COR-L47 (cell line): ENCODE measurements at places on chromosomes 13 and 19.

GRCh38 chr19:13420780-13421179 is 85.5 kb downstream of the CACNA1A start:
- no peak for DNase-seq

DNA sequence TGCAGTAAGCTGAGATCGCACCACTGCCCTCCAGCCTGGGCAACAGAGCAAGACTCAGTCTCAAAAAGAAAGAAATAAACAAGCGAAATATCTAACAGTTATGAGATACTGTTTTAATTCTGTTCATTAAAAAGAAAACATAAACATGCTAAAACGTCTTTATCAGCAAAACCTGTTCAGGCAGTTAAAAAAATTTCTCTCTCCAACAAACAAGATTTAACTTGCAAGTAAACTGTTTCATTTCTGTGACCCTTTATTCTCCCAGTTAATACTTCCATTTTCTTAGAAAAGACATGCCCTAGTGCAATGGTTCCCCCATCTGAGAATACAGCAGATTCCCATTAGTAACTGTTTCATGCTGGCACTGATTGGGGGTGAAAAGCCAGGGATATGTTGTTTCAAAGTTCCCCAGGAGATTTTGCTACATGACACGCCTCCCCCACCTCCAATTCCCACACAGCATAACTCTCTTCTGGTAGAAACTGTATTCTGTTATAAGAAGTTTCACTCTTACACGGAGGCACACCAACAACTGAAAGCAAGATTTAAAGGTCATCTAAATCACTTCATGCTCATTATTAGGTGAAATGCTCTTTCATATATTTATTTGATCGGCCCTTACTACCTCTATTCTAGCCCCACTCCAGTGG is 24.4 kb downstream of the ELF1 start:
- no peak for DNase-seq

DNA sequence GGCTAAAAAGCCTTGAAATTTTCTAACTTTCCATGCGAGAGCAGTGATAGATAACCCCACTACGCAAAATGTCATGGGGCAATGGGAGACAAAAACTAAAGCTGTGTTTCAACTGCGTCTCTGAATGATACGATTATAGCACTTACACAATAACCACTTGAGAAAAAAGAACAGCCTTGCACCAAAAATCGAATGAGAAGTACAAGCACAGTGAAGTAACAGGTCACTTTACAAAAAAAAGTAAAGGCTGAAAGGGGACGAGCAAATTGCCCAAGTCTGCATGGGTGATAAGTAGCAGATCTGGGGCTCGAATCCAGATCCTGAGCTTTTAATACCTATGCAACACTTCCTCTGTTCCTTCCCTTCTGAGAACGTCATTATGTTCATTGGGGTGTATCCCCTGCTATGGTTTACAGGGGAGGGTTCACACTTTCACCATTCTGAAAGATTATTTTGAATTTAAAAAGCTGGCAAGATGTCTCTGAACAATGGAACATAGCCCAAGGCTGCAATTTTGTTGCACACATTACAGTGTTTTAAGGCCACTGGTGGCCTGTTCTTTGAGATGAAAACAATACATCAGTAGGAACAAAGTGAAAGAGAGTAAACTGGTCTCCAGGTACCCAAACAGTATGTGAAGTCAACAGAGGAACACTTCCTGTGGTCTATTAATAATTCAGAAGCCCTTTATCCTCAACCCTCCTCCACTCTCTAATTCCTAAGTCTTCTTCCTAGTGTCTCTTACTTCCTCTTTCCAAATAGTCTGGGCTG is 3.2 kb downstream of the CPB2 start:
- DNase-seq = peak; percentile 78

DNA sequence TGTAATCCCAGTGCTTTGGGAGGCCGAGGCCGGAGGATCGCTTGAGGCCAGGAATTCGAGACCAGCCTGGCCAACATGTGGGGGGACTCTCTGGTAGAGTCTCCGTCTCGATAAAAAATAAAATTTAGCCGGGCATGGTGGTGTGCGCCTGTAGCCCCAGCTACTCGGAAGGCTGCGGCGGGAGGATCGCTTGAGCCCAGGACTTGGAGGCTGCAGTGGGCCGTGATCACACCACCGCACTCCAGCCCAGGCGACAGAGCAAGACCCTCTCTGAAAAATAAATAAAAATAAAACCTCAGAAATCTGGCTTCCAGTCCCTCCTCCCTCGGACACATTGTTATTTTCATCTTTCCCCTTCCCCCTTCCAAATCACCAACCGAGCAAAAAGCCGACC is 332 bp downstream of the IRGQ start:
- no peak for DNase-seq

DNA sequence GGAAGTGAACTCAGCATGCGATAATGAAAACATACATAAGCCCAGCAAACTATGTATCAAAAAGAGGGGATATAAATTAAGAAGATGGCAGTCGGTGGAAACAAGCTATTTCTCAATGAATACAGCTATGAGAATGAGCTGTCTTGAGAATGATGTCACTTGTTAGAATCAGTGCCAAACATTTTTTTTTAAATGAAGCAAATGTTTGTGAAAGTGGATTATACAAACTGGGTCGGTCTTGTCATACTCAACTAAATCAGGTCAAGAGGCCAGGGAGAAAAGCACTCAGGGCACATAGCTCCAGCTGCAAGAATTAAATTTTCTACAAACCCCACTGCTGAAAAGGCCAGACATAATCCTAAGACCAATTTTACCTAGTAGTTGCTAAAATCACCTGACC is 1048.4 kb downstream of the SLITRK1 start:
- DNase-seq = no peak

DNA sequence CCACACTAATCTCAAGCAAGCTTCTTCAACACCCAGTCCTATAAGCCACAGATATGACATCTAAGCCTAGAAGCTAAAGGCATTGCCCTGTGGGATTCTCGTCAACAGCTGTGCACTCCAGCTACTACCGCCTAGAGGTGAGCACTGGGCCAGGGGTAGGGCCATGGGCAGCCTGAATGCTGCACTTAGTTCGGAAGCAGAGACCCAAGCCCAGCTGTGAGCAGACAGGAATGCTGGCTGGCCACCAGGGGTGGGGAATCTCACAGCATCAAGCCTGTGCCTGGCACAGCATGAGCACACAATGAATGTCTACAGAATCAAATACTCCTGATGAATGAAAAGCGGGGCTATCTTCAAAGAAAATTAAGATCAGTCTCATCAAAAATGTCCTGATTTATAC is 167.5 kb upstream of the UBL3 start:
- DNase-seq = no peak

GRCh38 chr13:111904701-111905608 is 162.0 kb upstream of the SOX1 start:
- no peak for DNase-seq

GRCh38 chr13:44549476-44549875 is 26.7 kb downstream of the TSC22D1 start:
- no peak for DNase-seq

- no peak for DNase-seq
Observed at GRCh38 chr19:34969721-34970120, 5.7 kb upstream of the ZNF792 start.

- no peak for DNase-seq
Observed at GRCh38 chr13:30900952-30901749, 4.9 kb upstream of the MEDAG start.

GRCh38 chr19:6693056-6693471 is 23.1 kb upstream of the TNFSF14 start:
- no peak for DNase-seq

DNA sequence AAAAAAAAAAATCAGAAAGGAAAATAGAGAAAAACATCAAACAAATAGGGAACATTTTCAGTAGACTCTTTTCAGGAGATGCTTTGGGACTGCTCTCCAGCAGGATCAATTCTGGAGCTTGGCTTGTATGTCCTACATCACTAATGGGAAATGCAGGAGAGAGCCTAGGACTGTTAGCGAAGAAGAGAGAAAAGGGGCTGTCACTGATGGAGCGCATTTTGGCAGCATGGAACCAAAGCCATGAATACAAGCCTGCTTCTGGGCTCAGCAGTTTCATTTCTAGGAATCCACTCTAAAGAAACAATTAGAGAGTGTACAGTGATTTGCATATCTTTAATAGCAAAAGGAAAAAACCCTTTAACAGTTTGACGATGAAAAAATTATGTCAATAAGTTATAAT is 203.9 kb downstream of the NUFIP1 start:
- no peak for DNase-seq

- no peak for DNase-seq
Observed at GRCh38 chr13:113802090-113802531, 43.1 kb downstream of the TMEM255B start.

DNA sequence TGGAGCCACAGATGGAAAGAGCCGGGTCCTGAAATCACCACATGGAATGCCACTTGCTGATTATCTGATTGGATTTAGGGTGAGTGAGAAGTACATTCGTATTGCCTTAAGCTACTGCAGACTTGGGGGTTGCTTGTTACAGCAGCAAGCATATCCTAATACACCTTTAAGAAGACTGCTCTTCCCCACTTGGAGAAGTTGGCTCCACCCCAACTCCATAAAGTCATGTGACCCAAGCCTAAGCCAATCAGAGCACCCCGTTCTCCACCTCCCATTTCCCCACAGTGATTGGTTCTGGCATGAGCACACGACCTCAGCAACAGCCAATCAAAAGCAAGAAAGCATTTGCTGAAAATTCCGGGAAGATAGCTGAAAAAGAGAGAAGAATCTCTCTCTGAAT is 23.1 kb downstream of the CACNA1A start:
- no peak for DNase-seq

- no peak for DNase-seq
Observed at GRCh38 chr13:95233026-95233635, 68.1 kb downstream of the ABCC4 start.

GRCh38 chr19:4715529-4716221 is 8.0 kb downstream of the DPP9 start:
- DNase-seq = no peak

DNA sequence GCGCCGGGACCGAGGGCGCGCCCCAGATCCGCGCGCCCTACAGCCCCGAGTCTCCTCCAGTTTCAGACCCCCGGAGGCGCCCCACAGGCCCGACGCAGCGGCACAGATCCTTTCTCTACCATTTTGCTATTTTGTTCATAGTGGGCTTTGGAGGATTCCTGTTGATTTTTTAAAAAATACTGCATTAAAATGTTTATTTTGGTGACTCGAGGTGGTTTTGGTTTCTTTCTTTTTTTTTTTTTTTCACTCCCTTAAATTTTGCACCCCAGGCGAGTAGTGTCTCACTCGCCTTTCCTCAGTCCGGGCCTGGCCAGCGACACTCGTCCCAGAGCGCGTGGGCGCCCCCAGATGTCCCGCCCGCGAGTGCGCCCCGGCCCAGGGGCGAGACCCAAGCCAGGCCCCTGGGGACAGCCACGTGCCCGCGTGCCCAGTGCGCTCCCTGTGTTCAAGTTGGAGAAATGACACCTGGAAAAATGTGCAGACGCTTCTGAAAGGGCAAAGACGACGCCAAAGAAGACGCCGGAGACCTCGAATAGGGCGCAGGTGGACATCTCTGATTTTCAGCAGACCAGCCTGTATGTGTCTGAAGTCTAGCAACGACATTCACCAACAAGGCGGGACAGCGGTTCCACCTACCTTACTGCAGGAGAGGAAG is 471 bp upstream of the INSR start:
- DNase-seq = no peak

DNA sequence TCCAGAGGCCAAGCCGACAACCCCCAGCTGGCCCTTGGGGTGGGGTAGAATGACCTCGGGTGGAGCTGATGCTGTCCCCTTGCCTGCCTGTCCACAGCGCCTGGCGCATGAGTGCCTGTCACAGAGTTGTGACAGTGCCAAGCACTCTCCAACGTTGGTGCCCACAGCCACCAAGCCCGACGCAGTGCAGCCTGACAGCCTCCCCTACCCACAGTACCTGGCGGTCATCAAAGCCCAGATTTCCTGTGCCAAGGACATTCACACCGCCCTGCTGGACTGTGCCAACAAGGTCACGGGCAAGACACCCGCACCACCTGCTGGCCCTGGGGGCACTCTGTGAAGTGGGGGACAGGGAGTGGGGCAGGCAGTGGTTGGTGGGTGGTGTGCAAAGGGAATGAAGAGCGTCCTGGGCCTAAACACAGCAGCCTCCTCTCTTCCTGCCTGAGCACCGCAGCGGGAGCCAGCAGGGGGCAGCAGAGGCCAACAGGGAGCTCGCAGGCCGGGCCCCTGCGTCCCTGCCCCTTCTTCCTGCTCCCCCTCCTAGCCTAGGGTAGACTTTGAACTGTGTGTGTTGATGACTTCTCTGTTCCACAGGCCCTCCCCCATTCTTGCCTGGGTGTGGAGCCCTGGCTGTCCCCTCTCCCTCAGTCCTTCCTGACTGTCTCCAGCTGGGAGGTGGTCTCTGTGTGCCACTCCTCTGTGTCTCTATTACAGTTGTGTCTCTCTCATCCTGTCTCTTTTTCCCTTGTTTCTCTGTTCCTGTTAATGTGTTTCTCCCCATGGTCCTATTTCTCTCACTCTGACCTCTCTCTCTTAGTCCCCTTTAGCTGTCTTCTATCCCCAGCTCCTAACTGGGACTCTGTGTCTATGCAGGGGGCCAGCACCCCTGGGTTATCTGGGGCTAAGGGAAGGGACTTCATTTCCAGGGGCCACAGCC is 6.5 kb downstream of the MED29 start:
- peak; percentile 67 for DNase-seq

DNA sequence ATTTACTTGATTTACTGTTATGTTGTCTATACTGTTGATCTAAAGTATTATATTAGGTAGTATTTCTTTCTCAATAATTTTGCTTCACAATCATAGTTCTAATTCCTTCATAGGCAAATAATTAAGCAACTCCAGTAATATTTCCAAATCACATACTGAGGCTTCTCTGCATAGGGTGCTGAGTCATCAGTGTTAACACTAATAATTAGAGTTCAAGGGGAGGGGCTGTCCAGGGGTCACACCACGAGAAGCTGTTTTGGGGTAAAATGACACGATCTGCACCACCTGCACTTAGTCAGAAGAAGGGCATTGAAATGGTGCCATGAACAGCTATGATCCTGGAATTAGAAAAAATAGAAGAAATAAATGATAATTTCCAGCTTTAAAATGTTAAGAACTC is 1230.9 kb upstream of the SLC10A2 start:
- DNase-seq = no peak

GRCh38 chr19:13951799-13952153 is 533 bp upstream of the DCAF15 start:
- no peak for DNase-seq

DNA sequence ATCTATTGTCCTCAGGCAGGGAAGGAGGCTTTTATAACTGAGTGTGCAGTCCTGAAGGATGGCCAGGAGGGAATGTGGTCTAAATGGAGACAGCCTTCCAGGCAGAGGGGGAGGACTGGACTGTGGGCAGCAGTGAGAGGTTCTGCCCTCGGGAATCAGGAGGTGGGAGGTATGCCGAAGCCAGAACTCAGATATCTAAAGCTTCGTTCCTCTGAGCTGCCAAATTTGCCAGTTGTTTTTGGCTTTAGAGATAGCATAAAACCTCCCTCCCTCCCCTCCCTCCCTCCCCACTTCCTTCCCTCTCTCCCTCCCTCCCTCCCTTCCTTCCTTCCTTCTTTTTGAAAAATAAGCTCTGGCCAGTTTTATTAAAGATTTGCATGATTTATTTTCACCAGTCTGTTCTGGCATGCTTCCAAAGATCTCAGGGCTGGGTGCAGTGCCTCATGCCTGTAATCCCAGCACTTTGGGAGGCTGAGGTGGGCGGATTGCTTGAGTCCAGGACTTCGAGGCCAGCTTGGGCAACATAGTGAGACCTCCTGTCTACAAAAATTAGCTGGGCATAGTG is 2.4 kb downstream of the MEDAG start:
- no peak for DNase-seq
